ENCODE measurements at places on chromosomes 1 and 21.

DNA sequence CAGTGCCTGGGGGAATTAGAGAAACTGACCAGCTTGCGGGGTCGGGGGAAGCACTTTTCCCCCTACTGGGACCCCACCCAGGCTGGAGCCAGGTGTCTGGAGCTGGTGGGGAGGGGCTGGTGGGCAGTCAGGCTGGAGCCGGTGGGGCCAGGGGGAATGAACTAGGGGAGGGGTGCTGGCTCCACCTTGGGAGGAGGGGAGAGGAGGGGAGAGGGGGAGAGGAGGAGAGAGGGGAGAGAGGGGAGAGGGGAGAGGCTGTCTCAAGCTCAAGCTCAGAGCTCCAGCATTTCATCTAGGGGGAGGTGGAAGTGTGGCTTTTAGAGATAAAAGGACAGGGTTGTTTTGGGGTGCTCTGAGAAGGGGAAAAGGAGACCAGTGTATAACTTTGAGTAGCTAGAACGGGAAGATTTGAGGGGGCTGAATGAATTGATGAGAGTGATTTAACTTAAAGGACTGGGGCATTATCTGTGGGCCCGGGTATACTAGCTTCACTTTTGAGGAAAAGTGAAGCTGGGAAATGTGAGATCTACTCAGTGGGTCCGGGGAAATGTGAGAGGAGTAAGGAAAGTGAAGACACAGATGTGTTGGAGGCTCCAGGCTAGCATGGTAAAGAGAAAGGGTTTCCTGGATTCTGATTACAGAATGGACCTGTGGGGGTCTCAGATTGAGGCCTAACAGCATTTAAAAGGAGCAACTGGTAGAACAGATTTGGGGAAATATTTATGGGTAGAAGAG, 2.8 kb downstream of the EFNA1 start:
- no peak for DNase-seq

- DNase-seq, result no peak
These were observed 52.8 kb downstream of the FMO4 start for GRCh38 chr1:171366816-171367215.

GRCh38 chr1:27955076-27955475, 4.7 kb upstream of the XKR8 start:
- no peak for DNase-seq

DNA sequence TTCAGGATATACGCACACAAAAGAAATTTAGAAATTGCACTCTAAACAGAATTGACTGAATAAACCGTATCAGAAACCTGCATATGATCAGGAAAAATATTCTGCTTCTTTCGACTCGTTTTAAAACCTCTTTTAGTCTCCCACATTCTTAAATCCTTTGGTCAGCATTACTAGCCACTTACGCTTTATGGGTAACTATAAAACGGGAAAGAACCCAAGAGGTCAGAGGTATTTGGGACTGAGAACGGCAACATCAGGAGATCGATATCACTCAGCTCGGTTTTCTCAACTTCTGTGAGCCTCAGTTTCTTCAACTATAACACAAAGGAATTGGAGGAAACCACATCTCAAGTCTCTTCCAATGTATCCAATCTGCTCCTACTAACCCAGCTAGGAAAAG, 36.4 kb upstream of the ANGPTL7 start:
- no peak for DNase-seq

DNA sequence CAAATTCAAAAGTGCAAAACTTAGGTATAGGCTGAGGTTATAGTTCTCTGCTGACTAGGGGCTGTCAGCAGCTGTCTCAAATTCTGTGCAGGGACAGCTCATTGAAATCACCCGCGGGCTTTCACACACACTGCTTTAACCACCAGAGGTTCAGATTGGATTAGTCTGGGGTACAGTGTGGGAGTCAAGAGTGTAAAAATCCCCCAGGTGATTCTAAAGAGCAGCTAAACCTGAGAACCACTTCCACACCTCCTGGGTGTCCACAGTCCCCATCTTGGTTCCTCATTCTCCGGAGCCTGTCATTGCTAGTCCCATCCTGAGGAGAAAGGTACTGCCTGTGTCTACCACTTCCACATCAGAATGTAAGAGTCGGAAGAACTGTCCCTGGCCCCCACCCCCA, 9.9 kb upstream of the TDRD10 start:
- no peak for DNase-seq

DNA sequence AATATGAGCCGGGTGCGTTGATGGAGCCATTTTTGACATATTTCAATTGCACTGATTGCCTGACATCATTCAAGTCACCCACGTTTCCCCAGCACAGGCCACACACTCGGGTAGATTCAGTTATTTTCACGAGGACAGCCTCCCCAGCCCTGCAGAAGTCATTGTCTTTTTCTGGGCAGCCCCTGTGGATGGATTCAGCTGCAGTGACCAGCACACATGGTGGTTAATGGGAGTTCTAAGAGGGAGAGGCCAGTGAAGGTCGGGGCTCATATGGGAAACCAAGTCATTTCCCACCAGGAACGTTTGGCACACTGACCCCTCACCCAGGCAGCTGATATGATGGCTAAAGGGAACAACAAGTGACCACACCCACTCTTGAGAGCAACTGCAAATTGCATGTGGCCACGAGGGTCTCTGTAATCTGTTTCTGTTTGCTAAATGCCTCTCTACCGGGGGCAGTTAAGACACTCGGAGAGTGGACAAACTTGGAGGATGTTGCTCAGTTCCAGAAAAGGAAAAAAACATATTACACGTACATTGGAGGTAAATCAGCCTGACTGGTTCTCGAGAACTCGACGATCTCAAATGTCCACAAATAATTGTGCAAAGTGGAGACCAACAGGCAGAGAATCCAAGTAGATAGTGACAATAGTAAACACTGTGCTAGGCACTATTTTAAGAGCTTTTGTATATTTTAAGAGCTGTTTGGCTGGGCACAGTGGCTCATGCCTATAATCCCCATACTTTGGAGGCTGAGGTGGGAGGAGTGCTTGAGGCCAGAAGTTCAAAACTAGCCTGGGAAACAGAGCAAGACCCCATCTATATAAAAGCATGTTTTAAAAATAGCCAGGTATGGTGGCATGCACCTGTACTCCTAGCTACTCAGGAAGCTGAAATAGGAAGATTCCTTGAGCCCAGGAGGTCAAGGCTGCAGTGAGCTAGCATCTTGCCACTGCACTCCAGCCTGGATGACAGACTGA, 167.2 kb upstream of the IRF2BP2 start:
- no peak for DNase-seq

GRCh38 chr1:224696891-224697765, 81.0 kb downstream of the CNIH3 start:
- DNase-seq, result peak; percentile 61

GRCh38 chr1:212132025-212132424, 96.5 kb downstream of the DTL start:
- DNase-seq, result no peak

DNA sequence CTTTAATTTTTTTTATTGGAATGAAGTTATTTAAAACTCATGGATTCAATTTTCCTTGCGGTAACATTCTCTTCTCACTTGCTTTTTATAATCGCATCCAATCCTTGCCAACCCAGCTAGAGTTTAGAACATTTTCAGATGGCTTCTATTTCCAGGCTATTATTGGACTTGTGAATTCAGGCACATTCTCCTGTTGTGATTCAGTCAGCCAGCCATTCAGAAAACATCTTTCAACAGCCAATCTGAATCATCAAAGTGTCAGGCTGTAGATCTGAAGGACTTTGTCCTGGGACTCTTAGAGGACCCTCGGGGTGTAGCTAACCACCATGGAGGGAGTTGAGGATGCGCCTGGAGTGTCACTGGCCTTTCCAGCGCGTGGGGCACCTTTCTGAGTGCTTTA, 92.4 kb downstream of the PRDM2 start:
- DNase-seq, result no peak

DNA sequence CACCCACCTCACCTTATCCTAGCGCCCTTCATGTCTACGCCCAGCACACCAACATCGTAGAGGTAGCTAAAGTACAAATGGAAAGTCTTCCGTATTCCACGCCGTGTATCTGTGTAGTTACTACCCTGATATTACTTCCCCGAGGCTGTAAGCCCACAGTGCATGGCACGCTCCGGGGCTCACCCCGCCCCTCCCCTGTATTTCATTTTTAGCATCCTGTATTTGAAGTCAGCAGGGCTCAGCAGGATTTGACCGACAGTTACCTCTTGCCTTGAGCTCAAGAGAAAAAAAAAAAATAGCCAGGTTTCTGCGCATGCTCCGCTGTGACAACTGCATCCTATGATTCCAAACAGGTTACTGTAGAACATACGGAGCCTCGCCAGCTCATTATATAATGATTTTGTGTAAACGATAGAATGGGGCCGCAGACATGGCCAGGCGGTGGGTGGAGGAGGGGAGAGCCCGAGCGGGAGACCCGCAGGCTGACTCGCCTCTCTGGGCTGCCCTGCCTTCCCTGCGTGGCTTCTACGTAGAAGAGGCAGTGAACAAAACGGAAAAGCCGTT, 1.3 kb downstream of the ABCG1 start:
- no peak for DNase-seq

DNA sequence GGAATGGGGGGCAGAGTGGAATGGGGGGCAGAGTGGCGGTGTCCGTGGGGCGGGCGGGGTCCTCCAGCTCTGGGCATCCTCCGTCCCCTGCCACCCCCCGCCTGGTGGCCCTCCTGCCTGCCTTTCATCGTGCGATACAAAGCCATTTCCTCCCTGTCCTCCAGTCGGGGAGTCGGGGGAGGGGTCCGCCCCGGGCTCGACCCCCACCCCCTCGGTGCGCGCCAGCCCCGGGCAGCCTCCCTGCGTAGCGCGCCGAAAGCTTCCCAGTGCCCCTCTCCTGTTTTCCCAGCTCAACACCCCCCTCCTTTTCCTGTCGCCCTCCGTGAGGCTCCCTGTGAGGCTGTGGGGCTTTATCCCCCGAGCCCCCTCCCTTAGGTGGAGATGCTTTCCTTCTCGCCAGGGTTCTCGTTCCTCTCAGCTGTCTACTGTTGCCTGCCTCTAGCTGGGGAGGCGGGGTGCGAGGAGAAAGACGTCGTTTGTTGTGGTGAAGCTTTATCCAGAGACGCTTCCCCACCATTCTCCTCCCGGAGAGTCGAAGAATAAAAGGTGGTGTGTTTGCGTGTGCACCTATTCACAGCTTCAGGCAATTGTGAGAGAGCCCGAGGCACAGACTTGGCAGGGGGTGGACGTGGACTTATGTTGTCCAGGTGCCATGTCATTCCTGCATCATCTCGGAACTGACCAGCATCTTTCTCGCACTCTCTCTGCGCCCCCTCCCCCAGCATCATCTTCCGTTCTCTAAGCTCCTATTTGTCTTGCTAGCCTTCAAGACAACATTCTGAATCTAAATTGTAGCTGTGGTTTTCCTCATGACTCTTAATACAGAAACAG, 848 bp downstream of the DNM3 start:
- no peak for DNase-seq

DNA sequence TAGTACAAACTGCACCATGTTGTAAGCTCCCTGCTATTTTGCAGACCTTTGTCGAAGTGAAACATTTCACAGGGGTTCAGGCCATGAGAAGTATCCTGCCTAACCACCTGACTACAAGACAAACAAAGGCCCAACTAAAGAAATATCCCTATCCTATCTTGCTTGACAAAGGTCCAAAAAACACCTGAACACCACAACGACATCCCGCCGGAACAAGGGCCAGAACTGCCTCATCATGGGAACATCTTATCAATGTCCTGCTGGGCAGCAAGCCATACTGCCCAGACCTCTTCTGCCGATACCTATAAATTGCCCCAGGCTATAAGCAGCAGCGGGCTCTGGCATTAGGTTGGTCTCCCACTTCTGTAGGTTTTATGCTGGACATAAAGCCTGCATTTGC, 12.3 kb downstream of the MYSM1 start:
- no peak for DNase-seq

DNA sequence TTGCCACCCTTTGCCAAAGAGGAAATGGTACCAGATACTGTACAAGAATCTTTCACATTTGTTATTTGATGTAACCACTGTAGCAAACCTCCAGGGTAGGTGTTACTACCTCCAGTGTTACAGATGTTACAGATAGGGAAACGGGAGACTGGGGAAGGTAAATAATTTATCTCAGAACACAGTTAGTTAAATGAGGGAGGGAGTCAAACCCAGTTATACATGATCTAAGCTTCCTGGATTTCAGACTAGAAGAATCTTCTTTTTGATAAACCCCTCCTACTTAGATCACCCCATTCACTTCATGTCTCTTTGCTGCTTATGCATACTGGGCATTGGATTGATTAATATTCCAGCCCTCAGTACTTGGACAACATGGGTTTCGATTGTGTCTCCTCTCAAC, 276.4 kb downstream of the HHAT start:
- no peak for DNase-seq

DNA sequence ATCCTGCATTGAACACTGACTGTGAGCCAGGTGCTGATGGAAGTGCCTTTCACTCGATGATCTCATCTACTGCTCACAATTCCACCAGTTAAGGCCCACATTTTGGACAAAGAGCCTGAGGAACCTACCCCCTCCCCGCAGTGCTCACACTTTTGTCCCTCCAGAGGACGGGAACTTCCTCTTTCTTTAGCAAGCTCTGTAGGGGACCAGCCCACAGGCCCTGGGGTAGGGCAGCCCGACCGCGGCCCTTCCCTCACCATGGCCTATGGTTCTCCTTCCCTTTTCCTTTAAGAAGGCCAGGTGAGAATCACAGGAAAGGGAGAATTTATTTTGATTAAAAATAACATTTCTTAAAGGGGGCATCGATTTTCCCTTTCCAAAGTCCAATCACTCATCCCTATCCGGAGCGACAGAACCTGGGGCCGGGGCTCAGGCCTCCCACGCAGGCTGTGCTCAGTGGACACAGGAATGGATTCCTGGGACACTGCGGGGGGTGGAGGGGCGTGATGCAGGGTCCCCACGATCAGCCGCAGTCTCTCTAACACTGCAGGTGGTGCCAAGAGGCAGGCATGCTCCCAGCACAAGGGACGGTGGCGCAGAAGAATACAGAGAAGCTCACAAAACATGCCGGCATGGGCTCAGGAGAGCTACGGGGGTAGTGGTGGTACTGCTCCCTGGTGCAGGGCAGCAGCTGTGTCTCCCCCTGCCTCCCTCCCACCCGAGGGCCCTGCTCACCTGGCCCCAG, 8.9 kb upstream of the KCNE1 start:
- no peak for DNase-seq

DNA sequence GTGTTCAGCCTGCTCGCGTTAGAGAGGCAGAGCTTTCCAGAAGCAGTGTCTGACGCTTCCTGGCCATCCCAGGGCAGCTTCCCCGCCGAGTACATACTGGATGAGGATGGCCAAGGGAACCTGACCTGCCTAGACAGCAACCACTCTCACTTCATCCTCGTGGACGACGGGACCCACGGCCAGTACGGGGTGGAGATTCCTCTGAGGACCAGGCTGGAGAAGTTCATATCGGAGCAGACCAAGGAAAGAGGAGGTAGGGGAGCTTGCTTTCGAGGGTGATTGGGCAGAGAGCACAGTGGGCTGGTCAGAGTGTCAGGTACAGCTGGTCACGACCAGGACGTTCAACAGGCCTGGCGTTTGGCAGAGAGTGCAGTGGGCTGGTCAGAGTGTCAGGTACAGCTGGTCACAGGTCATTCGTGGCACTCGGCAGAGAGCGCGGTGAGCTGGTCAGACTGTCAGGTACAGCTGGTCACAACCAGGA, 22.4 kb downstream of the TRPM2 start:
- DNase-seq, result no peak

- no peak for DNase-seq
These were observed 28.0 kb downstream of the CD1D start for GRCh38 chr1:158208586-158209116.
